ENCODE measurements at places on chromosomes 3 and 15. TPM values are rescaled to one million over a fixed set of nuclear protein-coding genes. Genes with fewer than 3 reads are reported as not detected.

The ETV5 gene
- 51.6 TPM for total RNA-seq

The GAP43 gene
- total RNA-seq: 167 TPM

The SCG3 gene
- total RNA-seq: 52.9 TPM

The GOLGA8R gene
- 1.6 TPM for total RNA-seq

The CSPG4 gene
- total RNA-seq: 6.6 TPM

The HRH1 gene
- 1.9 TPM for total RNA-seq

The GALNT15 gene
- 5.0 TPM for total RNA-seq

The GOLGA8G gene
- not detected for total RNA-seq

The ADAMTS9 gene
- 26.0 TPM for total RNA-seq

The MAN2C1 gene
- total RNA-seq: 162 TPM

The ZNF80 gene
- total RNA-seq: not detected

The INKA1 gene
- 13.5 TPM for total RNA-seq

The LTK gene
- total RNA-seq: not detected

The ELL3 gene
- total RNA-seq: 5.0 TPM

The DLL4 gene
- total RNA-seq: 6.3 TPM

The TIMMDC1 gene
- 30.0 TPM for total RNA-seq

The SNURF gene
- 95.5 TPM for total RNA-seq

The COL8A1 gene
- 0.31 TPM for total RNA-seq

The FBXO22 gene
- 41.0 TPM for total RNA-seq

The SAXO2 gene
- 11.9 TPM for total RNA-seq
